ENCODE measurements at places on chromosomes 1 and 21. TPM values are rescaled to one million over a fixed set of nuclear protein-coding genes. Genes with fewer than 3 reads are reported as not detected.

Gene TSPAN2
- not detected for total RNA-seq

Gene FMO3
- total RNA-seq: 0.08 TPM

DNA sequence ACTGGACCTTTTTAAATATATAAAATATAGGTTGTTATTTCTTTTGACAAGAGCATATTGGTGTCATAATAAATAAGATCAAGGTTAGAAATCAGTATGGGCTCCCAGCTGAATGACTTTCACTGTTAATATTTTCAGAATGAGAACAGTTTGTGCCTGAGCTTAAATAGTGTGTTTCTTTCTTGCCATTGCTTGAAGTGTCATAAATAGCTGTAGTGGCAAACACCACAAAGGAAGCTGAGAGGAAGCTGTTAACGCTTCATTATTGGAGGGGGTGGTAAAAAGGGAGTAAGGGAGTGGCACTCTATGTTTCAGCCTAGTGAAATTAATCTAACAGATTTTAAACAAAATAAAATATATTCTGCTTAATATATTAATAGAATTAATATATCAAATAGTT, 1089.8 kb upstream of the NCAM2 start:
- DNase-seq: no peak

- no peak for DNase-seq
These were observed 279.6 kb downstream of the ASTN1 start for GRCh38 chr1:176884911-176885310.

DNA sequence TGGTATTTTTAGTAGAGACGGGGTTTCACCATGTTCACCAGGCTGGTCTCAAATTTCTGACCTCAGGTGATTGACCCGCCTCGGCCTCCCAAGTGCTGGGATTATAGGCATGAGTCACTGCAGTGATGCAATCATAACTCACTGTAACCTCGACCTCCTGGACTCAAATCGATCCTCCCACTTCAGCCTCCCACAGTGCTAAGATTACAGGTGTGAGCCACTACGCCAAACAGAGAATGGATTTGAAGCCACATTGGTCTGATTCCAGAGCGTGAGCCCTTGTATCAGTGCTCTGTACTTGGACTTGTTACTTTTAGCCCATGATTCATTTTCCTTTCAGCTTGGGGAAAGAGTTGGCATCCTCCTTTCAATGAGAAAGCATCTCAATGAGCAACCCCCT, 14.9 kb upstream of the ZNF683 start:
- DNase-seq: no peak

GRCh38 chr1:18712252-18712600, 81.6 kb downstream of the PAX7 start:
- no peak for DNase-seq

All from GM12878 (cell line).